ENCODE measurements at places on chromosomes 6 and 20.

DNA sequence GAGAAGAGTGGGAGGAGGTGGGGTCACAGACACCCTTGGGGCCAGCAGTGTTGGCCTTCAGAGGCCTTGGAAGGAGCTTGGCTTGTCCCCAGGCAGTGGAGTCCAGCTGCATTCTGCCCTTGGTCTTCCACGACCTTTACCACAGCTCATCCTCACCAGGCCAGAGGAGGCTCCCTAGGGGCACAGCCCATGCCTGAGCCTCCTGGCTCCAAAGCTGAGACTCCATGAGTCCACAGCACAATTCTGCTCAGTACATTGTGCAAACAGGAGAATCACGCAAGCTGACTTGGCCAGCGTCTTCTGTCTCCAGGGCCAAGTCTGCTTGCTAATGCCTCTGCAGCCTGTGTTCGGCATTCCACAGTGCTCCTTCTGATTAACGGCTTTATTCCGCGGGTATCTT is 337.2 kb downstream of the SMOC2 start:
- no peak for DNase-seq

DNA sequence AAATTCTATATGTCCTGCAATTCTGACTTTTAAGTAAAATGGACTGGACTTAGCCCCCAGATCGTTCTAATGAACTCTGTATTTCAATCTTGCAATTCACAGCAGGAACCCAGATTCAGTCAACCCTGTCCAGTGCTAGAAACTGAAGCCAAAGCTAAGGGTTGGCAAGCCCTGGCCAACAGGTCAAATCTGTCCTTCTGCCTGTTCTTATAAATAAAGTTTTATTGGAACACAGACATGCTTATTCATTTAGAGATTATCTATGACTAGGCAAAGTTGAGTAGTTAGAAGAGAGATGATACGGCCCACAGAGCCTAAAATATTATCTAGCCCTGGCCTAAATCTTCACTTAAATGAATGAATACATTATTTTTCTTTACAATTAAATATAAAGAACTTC is 339.2 kb upstream of the JARID2 start:
- no peak for DNase-seq

- DNase-seq: peak; percentile 22
Measured at GRCh38 chr6:85865420-85866369, 223.0 kb upstream of the SYNCRIP start.

- peak; percentile 44 for DNase-seq
Measured at GRCh38 chr20:645318-646106, 7.5 kb downstream of the SRXN1 start.
